ENCODE measurements at places on chromosomes 1 and 21.
A peak's percentile ranks its signal among the peaks of the same experiment; 100 is the strongest.

DNA sequence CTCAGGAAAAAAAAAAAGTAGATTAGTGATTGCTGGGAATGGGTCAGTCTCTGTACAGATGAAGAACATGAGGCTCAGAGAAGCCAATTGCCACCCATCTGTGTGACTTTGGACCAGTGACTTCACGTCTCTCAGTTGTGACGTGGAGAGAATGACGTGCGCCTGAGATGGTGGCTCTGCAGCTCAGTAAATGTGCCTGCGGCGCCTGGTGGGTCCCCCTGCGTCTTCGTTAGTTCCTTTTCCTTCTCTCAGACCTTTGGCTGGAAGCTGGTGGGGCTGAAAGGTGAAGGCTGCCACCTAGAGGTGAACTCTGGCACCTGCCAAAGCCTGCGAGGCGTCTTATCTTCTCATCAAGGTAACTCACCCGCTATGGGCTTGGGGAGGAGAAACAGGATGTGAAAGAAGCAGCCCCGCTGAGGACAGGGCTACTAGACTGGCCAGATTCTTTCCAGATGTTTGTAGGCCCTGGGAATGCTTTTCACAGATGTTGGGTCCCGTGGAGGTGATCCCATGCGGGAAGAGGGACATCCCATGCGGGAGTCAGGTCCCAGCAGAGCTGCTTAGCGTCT, 8.7 kb upstream of the E2F2 start:
- peak; percentile 89 for DNase-seq

DNA sequence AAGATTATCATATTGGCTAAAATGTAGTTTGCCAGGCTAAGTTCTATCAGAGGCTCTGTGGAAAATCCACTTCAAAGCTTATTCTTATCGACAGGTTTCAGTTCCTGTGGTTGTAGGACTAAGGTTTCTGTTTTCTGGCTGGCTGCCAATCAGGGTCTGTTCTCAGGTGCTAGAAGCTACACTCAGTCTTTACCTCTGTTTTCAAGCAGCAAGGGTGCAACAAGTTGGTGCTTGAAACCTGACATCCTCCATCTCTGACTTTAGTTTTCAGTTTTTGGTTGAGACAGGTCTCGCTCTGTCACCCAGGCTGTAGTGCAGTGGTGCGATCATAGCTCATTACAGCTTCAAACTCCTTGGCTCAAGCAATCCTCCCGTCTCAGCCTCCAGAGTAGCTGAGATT, 15.3 kb upstream of the TMCO2 start:
- DNase-seq = no peak

DNA sequence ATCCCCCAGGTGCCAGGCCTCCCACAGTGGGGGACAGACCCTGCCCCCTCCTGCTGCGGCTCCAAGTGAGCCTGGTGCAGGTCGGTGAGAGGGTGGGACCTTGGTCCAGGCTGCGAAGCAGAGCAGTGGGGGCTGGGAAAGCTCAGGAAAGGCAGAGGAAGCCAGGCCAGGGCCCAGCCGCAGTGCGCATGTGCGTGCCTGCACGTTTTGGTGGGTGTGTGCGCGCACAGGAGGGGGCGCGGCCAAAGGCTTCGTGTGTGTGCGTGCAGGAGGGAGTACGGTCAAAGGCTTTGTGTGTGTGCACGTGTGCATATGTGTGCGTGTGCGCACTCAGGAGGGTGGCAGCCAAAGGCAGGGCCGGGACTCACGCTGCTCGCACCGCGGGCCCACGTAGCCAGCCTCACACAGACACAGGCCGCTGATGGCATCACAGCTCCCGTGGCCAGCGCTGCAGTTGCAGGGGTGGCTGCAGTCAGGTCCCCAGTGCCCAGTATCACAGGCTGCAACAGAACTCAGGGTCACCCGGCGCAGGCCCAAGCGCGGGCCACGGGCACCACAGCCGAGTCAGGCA, 45.9 kb downstream of the ARHGEF16 start:
- DNase-seq = no peak

DNA sequence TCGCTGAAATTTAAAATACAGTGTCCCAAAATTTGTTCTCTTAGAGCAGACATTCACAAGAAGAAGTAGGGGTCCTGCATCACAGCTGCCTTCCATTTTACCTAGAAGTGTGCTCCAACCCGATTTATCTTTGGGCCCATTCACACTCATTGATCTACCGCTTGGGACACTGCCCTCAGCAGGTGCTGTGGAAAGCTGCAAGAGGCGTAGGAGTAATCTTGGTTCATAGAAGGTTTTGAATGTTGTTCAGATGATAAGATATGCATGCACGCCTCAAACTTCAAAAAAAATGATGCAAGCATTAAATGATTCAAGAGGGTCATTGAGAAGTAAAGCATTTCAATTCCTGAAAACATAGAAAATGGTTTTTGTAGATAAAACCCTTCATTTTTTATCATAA, 18.6 kb upstream of the C1orf105 start:
- DNase-seq = no peak

- DNase-seq = no peak
These were observed 51.0 kb downstream of the AHDC1 start for GRCh38 chr1:27552911-27553420.
